ENCODE measurements at places on chromosomes 6 and 20. TPM values are rescaled to one million over a fixed set of nuclear protein-coding genes. Genes with fewer than 3 reads are reported as not detected.
A peak's percentile ranks its signal among the peaks of the same experiment; 100 is the strongest.

DNA sequence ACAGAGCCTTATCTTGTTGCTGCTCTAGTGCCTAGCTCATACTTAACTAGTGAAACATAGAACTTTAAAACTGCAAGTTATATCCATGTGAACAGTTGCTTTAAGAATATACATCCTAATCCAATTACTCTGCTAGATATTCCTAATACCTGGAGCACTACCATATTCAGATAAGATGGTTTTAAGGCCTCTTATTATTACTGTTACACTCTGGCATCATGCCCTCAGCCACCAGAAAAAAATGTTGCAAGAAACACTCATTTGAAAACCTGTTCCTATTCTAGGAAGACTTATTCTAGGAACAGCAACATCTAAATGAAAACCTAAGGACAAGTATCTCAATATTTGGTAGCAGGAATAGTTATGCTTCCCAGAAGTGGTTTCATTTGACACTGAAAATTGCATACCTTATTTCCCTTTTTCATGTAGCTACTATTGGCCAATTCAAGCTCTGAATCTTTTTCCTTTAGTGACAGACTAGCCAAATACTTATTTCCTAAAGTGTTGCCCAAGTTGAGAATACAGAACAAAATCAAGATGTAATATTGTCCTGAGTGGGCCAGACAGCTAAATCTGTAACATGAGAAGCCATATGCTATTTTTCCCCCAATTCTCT lies 4.8 kb upstream of the MTFR2 start:
- peaks cover 9% of the 10 kb centered on the region for H3K4me1 ChIP-seq
- DNase-seq = no peak
- H3K36me3 ChIP-seq = peaks cover 14% of the 10 kb centered on the region
- no peaks in the 10 kb centered on the region for H3K27me3 ChIP-seq
- H3K4me3 ChIP-seq = no peak overlapping the region

GRCh38 chr6:121482004-121482693 lies 46.7 kb downstream of the GJA1 start:
- no peaks in the 10 kb centered on the region for H3K4me1 ChIP-seq
- no peaks in the 10 kb centered on the region for H3K36me3 ChIP-seq
- H3K27ac ChIP-seq = no peak overlapping the region
- H3K27me3 ChIP-seq = no peaks in the 10 kb centered on the region
- DNase-seq = no peak
- no peak overlapping the region for H3K4me3 ChIP-seq

GRCh38 chr6:132058975-132059374 lies 107.8 kb upstream of the CCN2 start:
- H3K4me1 ChIP-seq = no peaks in the 10 kb centered on the region
- DNase-seq = no peak
- H3K4me3 ChIP-seq = no peak overlapping the region
- no peaks in the 10 kb centered on the region for H3K36me3 ChIP-seq

DNA sequence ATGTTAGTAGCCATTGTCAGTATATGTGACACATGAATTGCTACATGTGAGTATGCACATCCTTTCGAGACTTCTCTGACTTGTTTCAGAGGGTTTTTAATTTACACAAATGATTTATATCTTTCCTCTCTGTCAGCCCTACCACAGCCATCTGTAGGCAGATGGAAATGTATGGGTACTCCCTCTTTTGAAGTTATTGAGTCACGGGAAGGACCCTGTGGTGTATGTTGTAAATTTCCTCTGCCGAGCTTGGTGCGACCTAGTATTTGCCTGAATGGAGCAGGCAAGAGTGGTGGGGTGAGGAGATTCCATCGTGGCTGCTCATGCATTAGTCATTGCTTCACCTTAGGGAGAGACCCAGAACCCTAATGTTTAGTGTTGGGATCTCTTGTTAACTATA lies 171.9 kb downstream of the JARID2 start:
- H3K27me3 ChIP-seq = no peaks in the 10 kb centered on the region
- H3K4me1 ChIP-seq = peaks cover 23% of the 10 kb centered on the region
- DNase-seq = no peak
- no peak overlapping the region for H3K4me3 ChIP-seq

GRCh38 chr20:32115211-32115767 lies 5.8 kb downstream of the TM9SF4 start:
- no peak overlapping the region for H3K4me3 ChIP-seq
- H3K36me3 ChIP-seq = no peaks in the 10 kb centered on the region
- DNase-seq = peak; percentile 50
- peaks cover 15% of the 10 kb centered on the region for H3K4me1 ChIP-seq
- H3K27ac ChIP-seq = no peak overlapping the region
- H3K27me3 ChIP-seq = no peaks in the 10 kb centered on the region

GRCh38 chr6:50128420-50129005 lies 78.8 kb upstream of the DEFB112 start:
- H3K27ac ChIP-seq = no peak overlapping the region
- DNase-seq = no peak
- no peaks in the 10 kb centered on the region for H3K4me1 ChIP-seq
- H3K27me3 ChIP-seq = no peaks in the 10 kb centered on the region

GRCh38 chr6:139438775-139439174 lies 64.3 kb upstream of the CITED2 start:
- no peaks in the 10 kb centered on the region for H3K27me3 ChIP-seq
- no peak overlapping the region for H3K27ac ChIP-seq
- H3K36me3 ChIP-seq = no peaks in the 10 kb centered on the region
- peaks cover 5% of the 10 kb centered on the region for H3K4me1 ChIP-seq
- no peak overlapping the region for H3K4me3 ChIP-seq
- no peak for DNase-seq

GRCh38 chr20:40962733-40963504 lies 65.7 kb upstream of the TOP1 start:
- H3K4me3 ChIP-seq = no peak overlapping the region
- H3K27me3 ChIP-seq = no peaks in the 10 kb centered on the region
- H3K27ac ChIP-seq = no peak overlapping the region
- H3K36me3 ChIP-seq = no peaks in the 10 kb centered on the region
- peaks cover 5% of the 10 kb centered on the region for H3K4me1 ChIP-seq

GRCh38 chr6:36504982-36505381 lies 42.3 kb downstream of the STK38 start:
- no peaks in the 10 kb centered on the region for H3K36me3 ChIP-seq
- H3K27ac ChIP-seq = no peak overlapping the region
- H3K27me3 ChIP-seq = no peaks in the 10 kb centered on the region

Gene BMP7
- total RNA-seq = 87.7 TPM

Gene KCNS1
- 0.20 TPM for total RNA-seq

All from thyroid gland (tissue), 4 donors.